ENCODE measurements at places on chromosomes 2 and 18.

GRCh38 chr2:202344178-202344577, 31.9 kb upstream of the BMPR2 start:
- no peak for DNase-seq

- no peak for DNase-seq
Measured at GRCh38 chr2:83172841-83173240, 1286.2 kb downstream of the SUCLG1 start.

GRCh38 chr2:44233450-44234128, 41.7 kb upstream of the SLC3A1 start:
- DNase-seq, result no peak

DNA sequence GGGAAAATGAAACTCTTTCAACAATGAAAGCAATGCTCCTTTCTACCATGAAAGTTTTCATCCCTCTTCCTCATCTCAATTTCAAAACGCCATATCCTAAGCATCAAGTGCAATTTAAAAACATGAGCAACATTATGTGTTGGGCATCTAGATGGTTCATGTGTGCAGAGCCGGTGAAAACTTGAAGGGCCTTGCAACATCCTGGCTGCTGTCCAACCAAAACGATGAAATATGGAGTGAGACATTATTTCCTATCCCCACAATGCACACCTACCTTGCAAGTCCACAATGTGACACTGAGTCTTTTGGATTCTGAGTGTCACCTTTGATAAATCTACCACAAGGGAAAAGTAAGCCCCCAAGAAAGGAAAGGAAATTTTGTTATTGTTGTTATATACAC, 110.0 kb downstream of the NCKAP5 start:
- DNase-seq, result no peak

- DNase-seq, result no peak
Measured at GRCh38 chr2:233145726-233146125, 85.6 kb downstream of the INPP5D start.

DNA sequence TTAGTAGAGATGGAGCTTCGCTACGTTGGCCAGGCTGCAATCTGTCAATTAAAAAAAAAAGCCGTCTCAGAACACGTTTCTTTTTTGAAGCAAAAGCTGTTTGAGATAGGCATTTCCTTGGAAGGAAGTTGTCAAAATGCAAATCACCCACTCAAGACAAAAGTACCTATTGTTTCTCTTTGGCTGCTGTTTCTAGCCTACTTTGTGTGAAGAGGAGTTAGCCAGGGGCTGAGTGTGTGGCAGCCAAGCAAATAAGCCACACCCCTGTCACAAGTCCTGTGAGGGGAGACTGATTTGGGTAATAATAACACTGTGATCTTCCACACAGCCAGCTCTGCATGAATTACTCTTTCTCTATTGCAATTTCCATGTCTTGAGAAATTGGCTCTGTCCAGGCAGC, 47.4 kb upstream of the CDCA7 start:
- no peak for DNase-seq

DNA sequence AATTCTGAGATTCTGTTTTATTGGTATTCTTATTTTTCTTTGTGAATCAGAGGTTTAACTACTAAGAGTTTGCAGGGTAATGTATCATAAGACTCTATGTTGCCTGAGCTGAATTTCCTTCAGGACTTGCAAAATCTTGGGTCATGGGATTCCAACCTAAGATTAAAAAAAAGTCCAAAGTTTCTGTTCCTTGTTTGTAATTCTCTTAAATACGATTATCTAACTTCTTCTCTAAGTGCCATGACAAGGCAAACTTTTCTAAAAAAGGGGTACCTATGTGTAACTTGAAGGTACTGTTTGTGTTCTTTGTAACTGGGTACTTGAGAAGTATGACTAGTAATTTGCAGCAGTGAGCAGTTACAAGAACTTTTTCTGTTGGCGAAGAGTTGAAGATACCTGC, 181.3 kb upstream of the ZEB2 start:
- no peak for DNase-seq

- DNase-seq, result no peak
Measured at GRCh38 chr2:78439122-78439521, 586.4 kb upstream of the REG3G start.

GRCh38 chr2:44200759-44201158, 32.1 kb downstream of the PPM1B start:
- DNase-seq, result no peak

DNA sequence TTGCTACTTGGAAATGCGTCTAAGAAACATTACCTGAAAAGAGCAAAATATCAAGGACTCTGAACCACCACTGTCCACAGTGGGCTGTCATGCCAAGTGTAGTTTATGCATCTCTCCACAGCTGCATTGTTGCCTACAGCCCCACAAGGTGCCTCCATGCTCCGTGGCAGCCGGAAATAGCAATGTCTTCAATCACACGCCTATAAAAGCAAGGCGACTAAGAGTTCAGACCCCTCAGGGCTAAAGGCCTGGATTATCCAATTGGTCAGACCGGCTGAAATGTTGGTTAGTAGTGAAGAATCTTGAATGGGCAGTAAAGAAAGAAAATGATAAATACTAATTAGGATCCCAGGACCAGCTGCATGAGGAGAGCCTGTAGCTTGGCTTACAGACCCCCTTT, 114.0 kb upstream of the SLC35G4 start:
- no peak for DNase-seq

- no peak for DNase-seq
Measured at GRCh38 chr2:179532863-179533278, 268.2 kb upstream of the SESTD1 start.

GRCh38 chr2:176105730-176106580, 1.1 kb upstream of the HOXD11 start:
- no peak for DNase-seq
